ENCODE measurements at places on chromosomes 3 and 15.

DNA sequence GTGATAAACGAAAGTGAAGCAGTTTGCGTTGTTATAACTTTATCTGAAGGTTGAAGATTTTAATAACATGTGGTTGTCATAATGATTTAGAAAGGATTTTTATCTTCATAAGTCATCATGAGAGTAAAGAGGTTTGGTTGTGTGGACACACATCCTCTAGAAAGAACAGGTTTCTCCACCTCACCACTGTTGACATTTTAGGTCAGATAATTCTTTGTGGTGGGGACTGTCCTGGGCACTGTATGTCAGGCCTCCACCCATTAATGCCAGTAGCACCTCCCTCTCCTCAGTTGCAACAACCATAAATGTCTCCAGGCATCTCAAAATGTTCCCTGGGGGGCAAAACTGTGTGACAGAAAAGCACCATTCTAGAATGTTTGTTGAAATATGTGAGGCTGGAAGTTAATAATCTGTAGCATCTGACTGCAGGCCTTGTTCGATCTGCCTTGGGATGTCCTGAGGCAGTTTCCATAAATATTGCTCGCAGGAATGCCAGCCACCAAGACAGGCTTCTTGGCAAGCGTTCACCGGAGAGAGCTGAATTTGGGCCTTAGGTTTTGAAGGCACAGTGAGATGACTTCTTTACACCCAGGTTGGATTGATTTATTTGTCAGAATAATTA lies 100.1 kb downstream of the ADAMTSL3 start:
- DNase-seq, result no peak

DNA sequence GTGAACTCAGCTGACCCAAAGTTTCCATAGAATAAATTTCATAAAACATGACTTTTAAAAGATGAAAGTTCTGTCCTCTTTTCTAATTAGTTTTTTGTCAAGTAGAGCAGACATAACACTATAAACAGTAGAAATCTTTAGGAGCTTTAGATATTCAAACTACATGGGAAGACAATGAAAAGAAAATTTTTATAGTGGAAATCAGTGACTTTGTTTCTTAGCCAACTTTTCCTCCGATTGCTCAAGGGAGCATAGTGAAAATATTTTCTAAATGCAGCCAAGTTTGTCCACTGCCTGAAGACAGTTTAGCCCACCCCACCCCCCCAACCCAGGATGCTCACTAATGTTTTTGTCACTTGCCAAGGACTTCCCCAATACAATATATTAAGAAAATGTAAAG lies 114.9 kb downstream of the PLD1 start:
- DNase-seq, result no peak

- DNase-seq, result no peak
Measured at GRCh38 chr3:2765002-2765579, 345.1 kb downstream of the IL5RA start.

DNA sequence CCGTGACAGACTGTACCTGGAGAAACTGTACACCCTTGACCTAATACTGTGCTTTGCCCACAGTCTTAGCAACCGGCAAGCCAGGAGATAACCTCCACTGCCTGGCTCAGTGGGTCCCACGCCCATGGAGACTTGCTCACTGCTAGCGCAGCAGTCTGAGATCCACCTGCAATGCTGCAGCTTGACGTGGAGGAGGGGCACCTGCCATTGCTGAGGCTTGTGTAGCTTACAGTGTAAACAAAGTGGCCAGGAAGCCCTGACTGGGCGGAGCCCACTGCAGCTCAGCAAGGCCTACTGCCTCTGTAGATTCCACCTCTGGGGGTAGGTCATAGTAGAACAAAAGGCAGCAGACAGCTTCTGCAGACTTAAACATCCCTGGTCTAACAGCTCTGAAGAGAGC lies 189.3 kb downstream of the EDEM1 start:
- no peak for DNase-seq

DNA sequence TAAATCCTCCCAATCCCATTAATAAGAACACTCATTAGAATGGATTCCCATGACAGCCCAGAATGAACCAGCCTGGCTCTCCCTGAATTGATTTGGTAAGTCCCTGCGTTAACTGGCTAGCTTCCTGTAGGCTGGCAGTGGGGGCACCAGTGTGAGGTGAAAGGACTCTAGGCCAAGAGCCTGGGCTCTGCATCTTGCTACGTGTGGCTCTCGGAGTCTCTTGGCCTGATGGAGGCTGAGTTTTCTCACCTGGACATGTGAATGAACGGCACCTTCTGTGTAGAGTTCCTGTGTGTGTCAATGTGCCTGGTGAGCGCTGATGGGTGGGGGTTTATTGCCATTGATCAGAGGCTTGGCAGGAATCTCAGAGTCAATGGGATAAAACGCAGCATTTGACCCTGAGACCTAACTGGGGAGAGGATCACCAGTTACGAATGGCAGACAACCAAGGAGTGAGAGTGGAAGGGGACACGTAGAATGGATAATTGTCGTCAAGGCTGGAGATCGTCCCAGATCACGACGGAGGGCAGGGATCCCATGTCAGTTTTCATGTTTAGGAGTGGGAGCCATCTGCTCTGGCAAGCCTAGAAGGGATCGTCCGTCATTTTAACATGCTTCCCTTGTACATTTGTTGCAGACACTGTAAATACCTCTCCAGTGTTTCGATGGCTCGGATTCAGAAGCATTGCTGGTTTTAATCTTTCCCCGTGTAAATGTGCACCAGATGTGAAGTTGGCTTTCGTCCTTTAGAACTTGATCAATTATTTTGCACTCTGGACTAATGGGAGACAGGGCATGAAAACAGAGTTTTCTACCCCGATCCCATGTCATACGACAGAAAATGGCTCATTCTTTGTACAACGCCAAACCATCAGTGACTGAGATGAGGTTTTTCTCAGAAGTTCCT lies 9.0 kb upstream of the KLF13 start:
- no peak for DNase-seq

DNA sequence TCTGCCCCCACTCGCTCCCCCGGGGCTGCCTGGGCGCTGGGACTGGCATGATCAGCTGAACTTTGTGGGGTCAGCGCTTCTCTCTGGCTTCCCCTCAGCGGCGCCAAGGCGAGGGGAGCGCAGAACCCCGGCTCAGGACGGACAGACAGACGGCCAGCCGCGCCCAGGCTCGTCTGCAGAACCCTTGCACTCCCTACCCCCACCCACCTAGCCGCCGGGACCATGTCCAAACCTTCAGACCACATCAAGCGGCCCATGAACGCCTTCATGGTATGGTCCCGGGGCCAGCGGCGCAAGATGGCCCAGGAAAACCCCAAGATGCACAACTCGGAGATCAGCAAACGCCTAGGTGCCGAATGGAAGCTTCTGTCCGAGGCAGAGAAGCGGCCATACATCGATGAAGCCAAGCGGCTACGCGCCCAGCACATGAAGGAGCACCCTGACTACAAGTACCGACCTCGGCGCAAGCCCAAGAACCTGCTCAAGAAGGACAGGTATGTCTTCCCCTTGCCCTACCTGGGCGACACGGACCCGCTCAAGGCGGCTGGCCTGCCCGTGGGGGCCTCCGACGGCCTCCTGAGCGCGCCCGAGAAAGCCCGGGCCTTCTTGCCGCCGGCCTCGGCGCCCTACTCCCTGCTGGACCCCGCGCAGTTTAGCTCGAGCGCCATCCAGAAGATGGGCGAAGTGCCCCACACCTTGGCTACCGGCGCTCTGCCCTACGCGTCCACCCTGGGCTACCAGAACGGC lies 621 bp downstream of the SOX14 start:
- DNase-seq, result no peak

GRCh38 chr3:149247929-149248691 lies 26.5 kb upstream of the CP start:
- no peak for DNase-seq

GRCh38 chr3:155070932-155071387 lies 9.2 kb upstream of the MME start:
- DNase-seq, result no peak

DNA sequence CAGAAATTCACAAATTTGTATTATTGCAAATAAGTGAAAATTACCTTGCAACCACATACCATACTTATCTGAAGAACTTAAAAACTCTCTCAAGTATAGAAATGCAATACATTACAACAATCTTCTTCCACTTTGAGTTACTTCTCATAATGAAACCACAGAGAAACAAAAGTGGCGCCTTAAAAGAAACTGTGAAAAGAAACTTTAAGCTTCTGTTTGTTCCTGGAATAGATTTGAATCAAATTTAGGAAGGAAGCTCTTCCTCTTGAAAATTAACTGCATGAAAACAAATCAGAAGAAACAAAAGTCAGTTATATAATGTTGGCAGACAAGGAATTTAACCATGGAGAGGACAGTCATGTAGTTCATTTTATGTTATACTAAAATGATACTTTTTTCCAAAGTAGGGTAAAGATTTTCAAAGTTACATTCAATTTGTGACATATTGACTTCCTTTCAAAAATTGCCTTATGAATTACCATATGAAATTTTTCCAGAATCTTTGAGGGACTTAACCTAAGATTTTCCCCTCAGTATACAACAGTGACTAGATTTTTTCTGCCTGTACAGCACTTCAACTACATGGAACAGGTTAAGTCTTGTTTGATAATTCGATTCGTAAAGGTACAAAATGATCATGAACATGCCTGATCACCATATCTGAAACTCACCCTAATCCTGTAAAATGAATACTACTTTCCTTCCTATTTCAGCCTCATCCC lies 57.6 kb upstream of the TNFSF10 start:
- DNase-seq, result no peak

GRCh38 chr15:72604794-72605193 lies 49.7 kb upstream of the GOLGA6B start:
- DNase-seq, result no peak

GRCh38 chr15:31235311-31236183 lies 91.1 kb upstream of the KLF13 start:
- no peak for DNase-seq

Data from stimulated activated CD8-positive, alpha-beta memory T cell treated with anti-CD3 and anti-CD28 coated beads, Interleukin-12 subunit alpha, Interleukin-12 subunit beta, amount 100 ng/mL, for 4 hours (primary cell).